ENCODE measurements at places on chromosomes 6 and 20.
A peak's percentile ranks its signal among the peaks of the same experiment; 100 is the strongest.

- DNase-seq = no peak
Observed at GRCh38 chr20:10618611-10619245, 55.1 kb downstream of the JAG1 start.

GRCh38 chr20:35907017-35907701, 47.1 kb downstream of the SCAND1 start:
- DNase-seq = no peak

DNA sequence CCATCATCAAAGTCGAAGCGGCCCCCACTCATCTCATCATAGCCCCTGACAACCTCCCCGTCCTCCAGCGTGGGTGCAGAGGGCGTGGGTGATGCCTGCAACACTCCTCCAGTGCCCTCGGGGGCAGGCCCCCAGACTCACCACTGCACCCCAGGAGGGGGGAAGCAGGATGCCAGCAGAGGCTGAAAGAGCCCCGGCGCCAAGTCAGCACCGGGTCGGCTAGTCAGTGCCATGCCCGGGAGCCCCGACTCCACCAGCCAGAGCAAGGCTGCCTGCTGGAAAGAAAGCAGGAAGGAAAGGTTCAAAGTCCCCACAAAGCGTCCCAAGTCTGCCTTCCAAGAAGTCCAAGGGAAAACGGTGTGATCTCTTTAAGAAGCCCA, 324 bp downstream of the JPH2 start:
- DNase-seq = no peak

GRCh38 chr20:3121955-3122610, 37.6 kb upstream of the AVP start:
- no peak for DNase-seq

GRCh38 chr6:121971931-121972335, 427.5 kb upstream of the HSF2 start:
- DNase-seq = no peak

DNA sequence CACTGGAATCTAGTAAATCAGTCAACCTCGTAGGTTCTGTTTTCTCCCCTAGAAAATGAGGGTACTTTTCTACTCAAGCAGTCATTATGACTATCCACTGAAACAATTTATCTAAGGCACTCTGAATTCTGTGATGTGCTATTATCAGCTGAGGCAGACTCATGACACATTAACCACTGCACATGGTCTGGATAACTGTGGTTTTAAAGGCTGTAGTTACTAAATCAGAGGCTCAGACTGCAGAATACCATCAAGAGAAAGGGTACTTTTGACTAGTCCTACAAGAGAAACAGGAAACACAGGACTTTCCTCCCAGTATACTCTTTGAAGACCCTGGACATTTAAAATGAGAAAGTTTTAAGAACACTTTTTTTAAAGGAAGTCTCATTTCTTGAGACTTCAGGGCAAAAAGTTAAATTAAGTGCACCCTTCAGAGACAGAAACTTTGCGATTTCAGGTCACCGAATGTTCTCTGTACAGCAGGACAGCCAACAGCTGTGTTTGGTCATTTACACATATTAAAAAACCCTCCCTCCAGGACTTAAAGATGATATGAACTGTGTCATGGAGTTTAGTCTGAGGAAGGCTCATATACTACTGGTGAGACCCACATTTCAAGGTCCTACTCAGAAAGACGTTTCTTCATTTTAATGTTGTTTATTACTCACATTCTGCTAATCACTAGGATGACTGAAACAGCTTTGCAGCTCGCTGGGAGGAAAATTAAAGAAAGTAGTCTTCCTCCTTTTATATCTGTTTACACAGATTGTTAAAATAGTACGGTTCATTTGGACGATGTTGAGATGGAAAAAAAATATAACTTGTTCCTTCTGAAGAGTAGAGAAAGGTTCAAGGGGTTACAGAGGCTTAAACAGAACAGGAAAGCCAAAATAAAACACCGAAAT, 19.9 kb downstream of the ATXN1 start:
- DNase-seq = no peak

DNA sequence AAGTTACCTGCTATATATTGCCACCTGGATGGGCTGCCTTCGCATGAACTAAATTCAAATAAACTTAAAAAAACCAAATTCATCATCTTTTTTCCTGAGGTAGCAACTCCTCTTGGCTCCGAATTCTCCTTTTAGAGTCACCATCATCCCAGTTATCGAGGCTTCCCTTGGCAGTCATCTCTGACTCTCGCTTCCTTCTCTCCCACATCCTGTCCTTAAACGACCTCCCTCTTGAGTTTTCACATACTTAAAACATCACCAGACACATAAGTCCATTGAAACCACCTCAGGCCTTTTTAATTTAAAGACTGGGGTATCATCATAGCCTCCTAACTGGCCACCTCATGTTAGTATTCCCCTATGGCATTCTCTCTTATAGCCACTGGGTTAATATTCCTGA, 296.1 kb upstream of the FLRT3 start:
- DNase-seq = no peak

DNA sequence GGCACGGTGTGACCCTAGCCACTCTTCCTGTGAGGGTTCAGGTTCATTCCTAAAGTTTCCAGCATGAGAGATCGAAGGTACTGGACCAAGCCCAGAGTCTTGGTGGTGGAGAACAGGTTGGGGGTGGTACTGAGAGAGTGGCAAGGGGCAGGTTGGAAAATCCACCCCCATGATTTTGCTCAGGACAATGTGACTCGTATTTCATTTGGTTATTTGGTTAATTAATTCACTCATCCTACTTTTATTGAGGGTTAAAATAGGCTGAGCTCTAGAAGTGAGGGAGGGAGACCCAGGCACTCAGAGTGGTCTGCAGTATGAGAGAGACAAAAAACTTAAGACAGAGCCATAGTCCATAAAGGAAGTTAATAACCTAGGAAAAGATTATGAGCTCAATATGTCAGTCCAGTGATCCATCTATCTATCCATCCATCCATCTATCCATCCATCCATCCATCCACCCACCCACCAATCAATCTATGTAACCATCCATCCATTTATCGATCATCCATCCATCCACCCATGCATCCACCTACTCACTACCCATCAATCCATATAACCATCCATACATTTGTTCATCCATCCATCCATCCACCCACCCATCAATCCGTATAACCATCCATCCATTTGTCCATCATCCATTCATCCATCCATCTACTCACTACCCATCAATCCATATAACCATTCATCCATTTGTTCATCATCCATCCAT, 6.7 kb upstream of the BPIFB6 start:
- DNase-seq = no peak

- DNase-seq = peak; percentile 48
Observed at GRCh38 chr6:136526196-136526930, 23.9 kb downstream of the MAP7 start.

GRCh38 chr6:52503851-52504781, 72.7 kb downstream of the TRAM2 start:
- DNase-seq = no peak

GRCh38 chr6:148203970-148204369, 138.7 kb upstream of the SASH1 start:
- no peak for DNase-seq

- no peak for DNase-seq
Observed at GRCh38 chr6:159473475-159474263, 219.4 kb downstream of the SOD2 start.

DNA sequence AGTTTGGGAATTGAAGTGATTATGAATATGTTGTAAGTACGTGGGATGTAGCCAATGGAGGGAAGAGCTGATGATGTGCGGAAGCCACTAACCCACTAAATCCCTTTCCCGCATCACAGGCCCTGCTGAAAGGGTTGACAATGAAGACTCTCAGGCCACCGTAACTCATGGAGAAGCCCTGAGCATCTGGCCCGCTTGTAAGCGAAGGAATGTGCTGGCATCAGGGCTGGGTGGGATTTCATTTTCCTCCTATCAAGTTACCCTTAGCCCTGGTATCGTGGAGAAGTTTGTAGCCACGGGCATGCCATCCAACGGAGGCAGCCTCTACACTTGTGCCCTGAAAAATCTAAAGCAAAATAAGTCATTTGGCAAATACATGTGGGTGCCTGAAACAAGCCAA, 355.0 kb downstream of the CDH26 start:
- no peak for DNase-seq

DNA sequence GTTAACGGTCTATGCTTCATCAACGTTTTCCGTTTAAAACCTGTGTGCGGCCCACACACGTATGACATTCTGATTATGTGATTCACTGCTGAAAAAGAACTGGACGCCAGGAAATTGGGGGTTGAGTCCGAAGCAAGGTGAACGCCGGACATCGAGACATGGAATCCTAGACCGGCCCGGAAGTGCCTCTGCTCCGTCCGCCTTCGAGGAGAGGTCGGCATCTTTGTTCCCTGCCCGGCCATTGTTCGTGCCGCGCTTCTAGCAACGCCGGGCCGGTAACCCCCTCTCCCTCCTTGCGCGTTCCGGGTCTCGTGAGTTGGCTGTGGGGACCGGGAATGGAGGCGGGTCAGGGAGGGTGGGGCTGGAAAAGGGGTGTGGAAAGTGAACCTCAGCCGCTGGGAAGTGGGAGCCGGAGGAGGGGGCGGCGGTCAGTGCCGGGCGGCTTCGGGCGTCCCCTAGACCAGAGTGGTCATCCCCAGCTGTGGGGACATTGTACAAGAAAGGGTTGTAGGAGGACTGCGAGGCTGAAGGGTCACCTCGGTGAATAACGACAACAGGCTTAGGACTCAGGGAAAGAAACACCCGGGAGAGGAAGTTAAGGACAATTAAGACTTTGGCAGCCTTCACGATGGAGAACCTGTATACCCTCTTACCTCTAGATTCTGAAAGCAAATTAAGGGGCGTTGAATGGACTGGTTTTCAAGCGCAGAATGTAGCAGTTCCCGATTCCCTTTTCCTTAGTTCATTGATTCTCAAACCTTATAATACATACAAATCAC, at the start of gene ZSCAN9:
Gene ZSCAN9, plus strand, starts transcription at position 220 of the 779 bp plus-strand sequence. CDS start 1,810 bp downstream, outside the sequence.
- DNase-seq = peak; percentile 84

DNA sequence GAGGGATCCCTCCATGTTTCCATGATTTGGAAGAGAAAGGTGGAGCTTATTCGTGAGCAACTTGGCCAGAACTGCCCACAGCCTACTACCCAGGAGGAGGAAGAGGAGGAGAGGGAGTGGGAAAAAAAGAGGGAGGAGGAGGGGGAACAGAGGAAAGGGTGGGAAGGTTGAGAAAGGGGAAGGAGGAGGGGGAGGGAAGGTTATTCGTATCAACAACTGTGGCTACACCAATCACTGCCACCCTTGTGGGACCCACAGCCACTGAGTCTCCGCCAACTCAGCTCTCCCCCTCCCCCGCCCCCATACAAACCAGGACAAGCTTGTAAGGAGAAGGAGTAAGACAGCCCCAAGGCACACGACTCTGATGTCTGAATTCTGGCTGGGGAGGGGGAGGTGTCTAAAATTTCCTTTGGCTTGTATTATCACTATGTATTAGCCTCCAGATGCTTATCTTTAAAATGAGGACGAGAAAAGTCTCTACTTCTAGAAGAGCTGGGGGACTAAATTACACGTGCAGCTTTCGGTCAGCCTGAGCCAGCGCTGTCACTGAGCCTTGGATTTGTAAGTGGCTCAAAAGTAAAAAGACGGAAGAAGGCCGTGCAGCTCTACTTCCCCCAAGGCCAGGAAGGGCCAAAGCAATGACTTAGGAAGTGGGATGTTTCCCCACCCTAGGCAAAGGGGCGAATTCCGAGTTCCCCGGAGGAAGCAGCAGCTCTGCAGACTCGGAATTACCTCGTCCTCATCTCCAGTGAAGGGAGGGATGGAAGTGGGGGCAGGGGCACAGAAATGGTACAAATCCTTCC, 1.0 kb downstream of the FKBP1A start:
- DNase-seq = no peak

GRCh38 chr6:134523903-134524650, 206.2 kb upstream of the SGK1 start:
- DNase-seq = no peak

- DNase-seq = no peak
Observed at GRCh38 chr20:1331801-1332453, 3.0 kb upstream of the SDCBP2 start.

DNA sequence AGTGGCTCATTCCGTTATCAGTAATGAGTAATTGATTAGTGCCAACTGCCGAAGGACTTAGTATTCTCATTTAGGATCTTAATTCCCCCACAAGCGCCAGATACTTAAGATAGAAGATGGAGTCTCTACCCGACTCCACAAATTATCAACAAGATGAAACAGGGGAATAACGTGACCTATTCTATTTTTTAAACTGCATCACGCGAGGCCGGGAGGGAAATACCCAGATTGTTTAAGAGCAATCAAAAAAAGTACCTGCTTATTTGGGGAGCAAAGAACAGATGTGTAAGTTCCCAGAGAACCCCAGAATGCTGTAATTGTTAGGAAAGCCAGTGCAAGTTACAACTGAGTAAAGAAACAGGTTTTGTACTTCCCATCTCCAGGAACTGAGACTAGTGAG, 1.1 kb upstream of the MAP3K5 start:
- DNase-seq = no peak

DNA sequence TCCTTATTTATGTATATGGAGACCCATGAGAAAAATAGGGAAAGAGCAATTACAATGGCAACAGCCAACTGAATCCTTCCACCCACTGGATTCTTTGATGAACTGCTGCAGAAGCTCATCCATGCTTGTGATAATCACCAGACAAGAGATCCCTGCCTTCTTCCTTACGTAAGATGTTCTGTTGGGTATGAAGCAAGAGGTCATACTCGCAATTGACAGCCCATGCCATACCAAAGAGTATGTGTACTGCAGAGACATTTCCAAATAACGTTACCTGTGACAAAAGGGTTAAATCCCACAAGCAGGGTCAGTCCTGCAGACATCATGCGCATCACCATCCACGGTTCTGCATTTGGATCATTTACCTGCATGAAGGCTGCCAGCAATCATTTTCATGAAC, 27.8 kb downstream of the ELOVL5 start:
- DNase-seq = no peak

GRCh38 chr6:110002676-110003075, 24.6 kb downstream of the GPR6 start:
- no peak for DNase-seq

DNA sequence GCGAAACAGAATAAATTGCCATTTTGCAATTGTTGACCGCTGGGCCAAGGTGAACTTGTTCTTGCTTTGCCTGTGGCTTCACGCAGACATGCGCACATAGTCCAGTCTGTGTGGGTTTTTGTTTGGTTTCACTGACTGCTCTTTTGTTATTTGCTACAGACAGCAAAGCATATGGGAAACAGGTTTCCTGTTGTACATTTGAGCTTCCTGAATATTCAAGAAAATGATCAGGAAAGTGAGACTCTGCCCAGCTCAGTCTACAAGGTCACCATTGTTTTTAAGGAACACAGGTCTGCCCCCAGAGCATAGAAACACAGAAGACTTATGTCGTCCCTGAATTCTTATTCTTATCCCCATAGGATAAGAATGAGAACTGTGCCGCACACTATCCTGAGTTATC, 55.6 kb downstream of the SASH1 start:
- DNase-seq = no peak
